Nephron progenitor cell (in vitro differentiated cells): ENCODE measurements at places on chromosomes 1 and 21.

- no peak for DNase-seq
Observed at GRCh38 chr1:173112129-173112528, 61.4 kb upstream of the TNFSF18 start.

DNA sequence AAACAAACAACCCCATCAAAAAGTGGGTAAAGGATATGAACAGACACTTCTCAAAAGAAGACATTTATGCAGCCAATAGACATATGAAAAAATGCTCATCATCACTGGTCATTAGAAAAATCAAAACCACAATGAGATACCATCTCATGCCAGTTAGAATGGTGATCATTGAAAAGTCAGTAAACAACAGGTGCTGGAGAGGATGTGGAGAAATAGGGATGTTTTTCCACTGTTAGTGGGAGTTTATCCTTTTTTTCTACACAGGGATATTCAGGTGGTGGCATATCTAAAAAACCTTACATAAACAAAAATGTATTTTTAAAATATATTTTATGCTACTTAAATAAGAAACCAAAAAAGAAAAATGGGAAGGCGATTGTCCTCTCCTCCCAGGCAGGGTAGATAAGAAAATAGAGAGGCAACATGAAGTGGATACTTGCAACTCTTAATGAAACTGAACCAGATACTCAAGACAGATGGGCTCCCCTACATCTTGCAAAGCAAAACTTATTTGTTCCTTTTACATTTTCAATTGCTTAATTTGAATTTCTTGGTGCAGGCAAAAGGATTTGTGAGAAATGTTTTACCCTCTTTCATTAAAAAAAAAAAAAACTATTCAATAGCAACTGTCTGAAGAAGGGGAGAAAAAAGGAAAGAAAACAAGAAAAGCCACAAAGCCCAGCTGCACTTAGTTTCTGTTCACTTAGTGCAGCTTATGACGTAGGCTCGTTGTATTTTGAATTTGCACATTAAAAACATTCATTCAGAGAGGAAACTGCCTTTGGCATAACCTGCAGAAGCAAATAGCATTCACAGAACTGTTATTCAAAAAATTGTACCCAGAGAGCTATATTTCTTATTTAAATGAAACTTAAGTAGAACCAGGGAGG lies 36.9 kb upstream of the RGS1 start:
- no peak for DNase-seq

GRCh38 chr1:17857996-17858395 lies 102.9 kb downstream of the ACTL8 start:
- DNase-seq = no peak

DNA sequence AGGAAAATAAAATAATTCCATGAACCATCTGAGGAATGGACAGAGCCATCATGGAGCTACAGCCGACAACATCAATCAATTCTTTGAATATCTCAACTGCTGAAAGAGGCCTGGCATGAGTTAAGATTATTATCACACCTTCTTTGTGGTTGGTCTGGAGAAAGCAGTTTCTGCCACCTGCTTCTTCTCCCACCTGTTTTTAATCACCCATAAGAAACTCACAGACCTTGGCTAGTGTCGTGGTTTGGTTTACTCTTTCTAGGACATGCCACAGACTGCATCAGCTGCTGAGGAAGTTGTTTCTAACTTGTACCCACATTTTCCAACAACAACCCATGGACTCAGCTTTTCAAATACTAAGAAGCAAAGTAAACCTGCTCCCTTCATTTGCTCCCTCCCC lies 65.6 kb downstream of the NTPCR start:
- DNase-seq = no peak

- no peak for DNase-seq
Observed at GRCh38 chr1:158122833-158123388, 57.8 kb upstream of the CD1D start.

DNA sequence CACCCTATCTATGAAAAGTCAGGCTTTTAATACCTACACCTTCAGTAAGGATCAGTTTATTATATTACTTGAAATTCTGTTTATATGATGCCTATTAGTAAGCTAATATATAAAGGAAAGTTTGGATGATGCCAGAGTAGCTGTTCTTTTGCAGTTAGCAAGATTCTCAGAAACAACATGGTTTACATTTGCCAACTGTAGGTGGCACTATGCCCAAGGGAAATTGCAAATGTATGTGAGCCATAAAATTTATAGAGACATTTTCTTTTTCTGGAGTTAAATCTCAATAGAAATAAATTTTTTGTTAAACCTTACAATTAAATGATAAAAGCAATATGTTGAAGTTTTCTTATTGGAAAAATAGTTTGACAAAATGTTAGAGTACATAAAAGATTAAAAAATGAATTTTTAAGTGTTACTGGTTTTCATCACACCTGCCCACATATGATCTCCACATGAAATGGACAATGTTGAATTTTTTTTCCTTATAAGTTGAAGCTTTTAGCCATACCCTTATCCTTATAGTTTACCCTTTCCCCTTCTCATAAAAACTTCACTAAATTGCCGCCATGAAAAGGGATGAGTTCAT lies 32.1 kb upstream of the EPHX4 start:
- peak; percentile 27 for DNase-seq

GRCh38 chr1:168381850-168382249 lies 101.2 kb downstream of the TBX19 start:
- DNase-seq = no peak

DNA sequence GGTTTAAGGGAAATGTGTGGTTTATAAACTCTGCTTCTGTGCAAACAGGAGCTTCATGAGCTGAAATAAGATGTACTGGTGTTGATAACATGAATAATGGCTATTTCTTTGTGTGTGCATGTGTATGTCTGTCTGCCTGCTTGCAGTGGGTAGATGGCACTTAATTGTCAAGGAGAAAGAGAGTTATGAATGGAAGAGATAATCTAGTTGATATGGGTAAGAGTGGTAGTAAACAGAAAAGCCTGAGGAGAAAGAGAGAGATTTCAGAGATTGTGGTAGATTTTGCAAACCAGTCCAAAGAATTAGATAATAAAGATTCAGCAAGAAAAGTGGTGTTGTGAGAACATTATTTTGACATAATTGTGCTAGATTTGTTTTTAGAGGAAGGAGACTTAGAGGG lies 7.7 kb downstream of the SUCO start:
- no peak for DNase-seq

GRCh38 chr1:46466477-46467182 lies 23.0 kb upstream of the DMBX1 start:
- DNase-seq = peak; percentile 84

- no peak for DNase-seq
Observed at GRCh38 chr1:88175631-88176226, 508.3 kb upstream of the PKN2 start.

- DNase-seq = no peak
Observed at GRCh38 chr1:117250061-117250606, 39.4 kb upstream of the VTCN1 start.

- DNase-seq = no peak
Observed at GRCh38 chr1:43831851-43832250, 101.8 kb upstream of the ARTN start.

GRCh38 chr1:20212685-20213331 lies 26.5 kb upstream of the PLA2G2C start:
- peak; percentile 82 for DNase-seq

DNA sequence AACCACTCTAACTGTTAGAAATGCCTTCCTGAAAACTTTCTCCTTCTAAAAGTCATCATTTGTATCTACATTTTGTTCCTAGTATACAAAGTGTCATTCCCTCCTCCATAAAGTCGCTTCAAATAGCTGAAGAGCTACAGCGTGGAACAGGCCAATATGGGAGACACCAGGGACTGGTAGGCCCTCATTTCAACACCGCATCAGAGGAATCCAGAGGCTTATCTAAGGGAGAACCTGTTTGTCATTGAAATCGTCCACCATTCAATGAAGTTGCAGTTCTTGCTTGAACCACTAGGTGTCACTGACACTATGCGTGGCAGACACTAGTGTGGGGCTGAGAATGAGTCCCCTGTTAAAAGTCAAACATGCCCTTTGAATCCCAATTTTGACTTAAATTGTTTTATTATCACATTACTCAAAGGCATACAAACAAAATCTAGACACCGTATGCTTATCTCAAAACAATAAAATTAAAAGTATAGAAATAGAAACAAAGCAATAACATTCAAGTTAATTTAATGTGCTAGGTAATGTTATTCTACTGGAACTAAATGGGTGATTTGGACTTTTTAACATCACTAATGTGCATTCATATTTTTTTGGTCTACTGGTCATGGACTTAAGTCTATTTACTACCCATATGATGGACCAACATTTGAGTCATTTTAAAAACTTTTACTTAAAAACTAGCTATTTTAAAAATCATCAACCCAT lies 182.3 kb downstream of the FCRL5 start:
- peak; percentile 56 for DNase-seq

GRCh38 chr1:8848663-8849386 lies 29.7 kb downstream of the ENO1 start:
- peak; percentile 92 for DNase-seq

GRCh38 chr21:39658066-39658465 lies 45.3 kb downstream of the B3GALT5 start:
- no peak for DNase-seq

- no peak for DNase-seq
Observed at GRCh38 chr1:198601936-198602889, 36.6 kb upstream of the PTPRC start.

- peak; percentile 17 for DNase-seq
Observed at GRCh38 chr1:111948209-111949171, 41.0 kb downstream of the KCND3 start.

- no peak for DNase-seq
Observed at GRCh38 chr1:80450711-80451110, 1350.0 kb upstream of the ADGRL2 start.
